B cell (primary cell): ENCODE measurements at places on chromosomes 7 and 10.

- no peak for DNase-seq
Observed at GRCh38 chr10:48708144-48708543, 23.5 kb downstream of the WDFY4 start.

GRCh38 chr10:25786161-25786560 lies 147.9 kb upstream of the MYO3A start:
- DNase-seq: no peak

GRCh38 chr10:70137927-70138883 lies 5.6 kb upstream of the AIFM2 start:
- DNase-seq: no peak

DNA sequence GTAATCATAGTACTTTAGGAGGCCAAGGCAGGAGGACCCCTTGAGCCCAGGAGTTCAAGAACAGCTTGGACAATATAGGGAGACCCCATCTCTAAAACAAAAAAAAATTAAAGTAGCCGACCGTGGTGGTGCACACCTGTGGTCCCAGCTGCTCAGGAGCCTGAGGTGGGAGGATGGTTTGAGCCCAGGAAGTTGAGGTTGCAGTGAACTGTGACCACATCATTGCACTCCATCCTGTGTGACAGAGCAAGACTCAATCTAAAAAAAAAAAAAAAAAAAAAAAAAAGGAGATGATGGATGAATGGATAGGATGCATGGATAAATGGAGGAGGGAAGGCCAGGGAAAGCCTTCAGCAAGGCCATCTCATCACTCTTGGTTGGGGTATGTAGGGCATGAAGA lies 33.4 kb upstream of the BMPR1A start:
- no peak for DNase-seq

- DNase-seq: no peak
Observed at GRCh38 chr7:116434820-116435341, 64.7 kb upstream of the CAV2 start.

GRCh38 chr10:60304829-60305379 lies 84.8 kb downstream of the ANK3 start:
- DNase-seq: no peak

DNA sequence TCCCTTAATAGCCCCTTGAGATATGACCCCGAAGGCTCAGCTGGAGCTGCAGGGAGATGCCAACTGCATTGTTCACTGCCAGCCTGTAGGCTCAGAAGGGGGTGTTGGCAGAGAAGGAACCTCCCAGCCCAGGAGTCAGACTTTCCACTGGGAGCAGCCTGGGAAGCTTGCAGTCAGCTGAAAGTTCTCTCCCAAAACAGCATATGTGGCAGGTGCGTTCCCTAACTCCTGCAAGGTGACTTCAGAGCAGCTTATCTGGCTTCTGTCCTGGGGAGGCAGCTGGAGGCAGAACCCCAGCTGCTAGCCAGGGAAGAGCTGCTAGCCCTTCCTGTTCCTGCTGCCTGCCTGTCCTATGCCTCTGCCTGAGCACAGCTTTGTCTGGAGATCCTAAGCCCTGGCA lies 8.1 kb downstream of the SFTPA2 start:
- DNase-seq: no peak

DNA sequence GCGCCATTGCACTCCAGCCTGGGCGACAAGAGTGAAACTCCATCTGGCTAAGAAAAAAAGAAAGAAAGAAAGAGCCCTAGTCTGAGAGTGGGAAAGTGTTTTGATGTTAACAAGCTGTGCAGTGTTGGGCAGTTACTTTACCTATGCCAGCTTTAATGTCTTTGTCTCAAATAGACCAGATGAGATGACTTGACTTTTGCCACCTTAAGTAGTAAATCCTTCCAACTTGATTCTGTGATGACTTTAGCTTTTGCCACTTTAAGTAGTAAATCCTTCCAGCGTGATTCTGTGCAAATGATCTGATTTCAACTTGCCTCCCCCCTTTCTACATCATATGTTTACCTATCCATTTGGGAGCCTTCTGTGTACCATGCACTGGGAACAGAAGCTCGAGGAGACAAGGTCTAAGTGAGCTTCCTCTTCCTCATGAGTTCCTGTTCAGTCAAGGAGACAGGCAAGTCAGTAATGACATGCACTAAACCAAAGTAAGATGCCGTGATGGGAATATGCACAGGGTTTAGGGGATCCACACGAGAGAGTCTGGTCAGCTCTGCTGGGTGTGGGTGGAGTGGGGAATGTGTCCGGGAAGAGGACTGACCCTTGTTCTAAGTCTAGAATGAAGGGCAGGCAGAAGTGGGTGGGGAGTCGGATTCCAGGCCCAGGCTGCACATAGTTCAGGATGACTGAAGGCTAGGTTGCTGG lies 17.2 kb downstream of the INPP5F start:
- DNase-seq: no peak

GRCh38 chr7:77825131-77825530 lies 26.6 kb downstream of the PHTF2 start:
- no peak for DNase-seq
